Stimulated activated CD4-positive, alpha-beta T cell treated with anti-CD3 and anti-CD28 coated beads, Interleukin-4, amount 100 ng/mL, for 1 hour (primary cell): ENCODE measurements at places on chromosomes 2 and 18.

GRCh38 chr2:12126318-12126717 is 379.9 kb downstream of the LPIN1 start:
- no peak for DNase-seq

- no peak for DNase-seq
Measured at GRCh38 chr2:27322301-27322765, 564 bp downstream of the MPV17 start.

DNA sequence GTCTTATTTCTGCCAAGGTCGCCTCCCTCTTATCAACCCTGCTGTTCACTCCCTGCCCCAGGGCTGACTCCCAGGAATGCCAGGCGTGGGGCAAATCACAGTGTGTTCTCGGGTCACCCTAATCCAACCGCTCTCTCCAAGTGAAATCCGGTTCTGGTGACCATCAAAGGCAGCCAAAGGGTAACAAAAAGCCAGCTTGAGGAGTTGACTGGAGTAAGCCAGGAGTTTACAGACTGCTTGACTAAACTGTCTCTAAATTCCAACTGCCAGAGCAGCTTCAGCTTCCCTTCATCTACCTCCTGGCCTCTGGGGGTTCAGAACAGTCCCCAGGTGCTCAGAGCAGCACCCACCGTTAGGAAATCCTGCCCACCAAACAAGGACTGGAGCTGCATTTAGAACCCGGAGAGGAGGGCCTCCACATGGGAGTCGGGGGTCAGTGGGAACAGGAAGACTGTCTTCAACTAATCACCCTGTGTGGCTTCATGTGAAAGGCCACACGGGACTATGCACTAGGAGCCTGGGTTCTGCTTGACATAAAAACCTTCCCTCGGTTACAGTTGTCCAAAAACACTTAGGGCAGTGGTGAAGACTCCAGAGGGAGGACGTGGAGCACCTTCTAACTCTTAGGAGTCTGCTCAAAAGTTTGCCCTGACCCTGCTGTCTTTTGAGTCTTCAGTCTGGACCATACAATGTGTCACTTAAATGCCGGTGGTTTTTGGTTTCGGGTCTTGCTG is 24.2 kb upstream of the MCFD2 start:
- no peak for DNase-seq

- DNase-seq = no peak
Measured at GRCh38 chr2:191746346-191747169, 68.6 kb downstream of the NABP1 start.

DNA sequence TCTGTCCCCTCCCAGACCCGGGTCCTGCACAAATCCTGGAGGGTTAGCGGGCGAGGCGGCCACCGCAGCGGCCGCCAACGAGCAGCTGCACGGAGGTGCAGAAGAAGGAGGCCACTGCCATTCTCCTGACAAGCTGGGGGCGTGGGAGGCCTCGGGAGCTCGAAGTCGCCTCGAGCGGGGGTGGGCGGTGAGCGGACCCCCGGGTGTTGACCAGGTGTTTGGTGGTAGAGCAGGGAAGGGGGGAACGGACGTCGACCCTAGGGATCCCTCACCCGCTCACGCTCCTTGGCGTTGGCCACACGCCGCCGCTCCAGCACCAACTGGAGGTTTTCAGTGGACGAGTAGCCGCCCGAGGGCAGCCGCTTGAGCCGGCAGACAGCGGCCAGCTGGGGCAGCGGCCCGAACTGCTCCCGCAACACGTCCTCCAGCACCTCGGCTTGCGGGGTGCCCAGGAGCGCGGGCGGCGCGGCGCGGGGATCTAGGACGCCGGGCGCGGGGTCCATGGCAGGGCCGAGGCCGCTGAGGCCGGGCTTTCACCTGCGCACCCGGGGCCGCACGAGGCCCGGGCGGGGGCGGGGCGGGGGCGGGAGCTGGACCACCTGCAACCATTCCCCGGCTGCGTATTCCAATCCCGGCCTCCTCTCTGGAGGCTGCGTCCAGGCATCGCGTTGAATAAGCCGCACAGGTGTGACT is at the start of gene FIGLA:
Gene FIGLA (minus strand): TSS at position 508 of the 693 bp plus-strand sequence. CDS start 5 bp downstream, at position 503.
- DNase-seq = peak; percentile 2

DNA sequence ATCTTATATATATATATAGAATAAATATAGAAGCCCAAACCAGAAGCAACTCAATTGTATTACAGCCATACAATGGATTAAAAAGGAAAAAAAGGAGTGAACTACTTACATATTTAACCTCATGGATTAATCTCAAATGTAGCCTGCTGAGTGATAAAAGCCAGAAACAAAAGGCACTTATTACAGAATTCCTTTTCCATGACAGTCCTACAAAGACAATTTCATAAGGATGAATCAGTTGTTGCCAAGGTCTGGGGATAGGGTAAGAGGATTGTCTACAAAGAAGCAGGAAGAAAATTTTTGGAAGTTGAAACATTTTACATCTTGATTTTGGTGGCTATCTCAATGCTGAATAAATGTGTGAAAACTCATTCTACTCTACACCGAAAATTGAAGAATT is 103.9 kb upstream of the DCC start:
- DNase-seq = no peak

DNA sequence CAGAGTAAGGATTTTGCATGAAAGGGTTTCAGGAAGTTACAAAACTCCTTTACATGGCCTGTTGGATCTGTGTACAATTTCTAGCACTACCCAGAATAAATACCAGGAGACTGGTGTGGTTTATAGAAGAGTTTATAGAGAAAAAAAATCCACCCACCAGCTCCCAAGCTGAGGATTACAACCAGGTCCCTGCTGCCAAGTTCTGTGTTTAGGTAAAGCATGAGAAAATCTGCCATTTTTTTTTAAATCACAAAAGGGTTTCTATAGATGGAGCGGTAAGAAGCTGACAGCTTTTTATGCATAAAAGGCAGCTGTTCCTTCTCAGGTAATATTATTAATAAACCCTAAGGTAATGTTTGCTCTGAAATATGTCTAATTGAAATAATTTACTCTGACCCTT is 545.4 kb upstream of the ZEB2 start:
- DNase-seq = no peak

- no peak for DNase-seq
Measured at GRCh38 chr2:71995067-71995665, 152.5 kb downstream of the CYP26B1 start.

DNA sequence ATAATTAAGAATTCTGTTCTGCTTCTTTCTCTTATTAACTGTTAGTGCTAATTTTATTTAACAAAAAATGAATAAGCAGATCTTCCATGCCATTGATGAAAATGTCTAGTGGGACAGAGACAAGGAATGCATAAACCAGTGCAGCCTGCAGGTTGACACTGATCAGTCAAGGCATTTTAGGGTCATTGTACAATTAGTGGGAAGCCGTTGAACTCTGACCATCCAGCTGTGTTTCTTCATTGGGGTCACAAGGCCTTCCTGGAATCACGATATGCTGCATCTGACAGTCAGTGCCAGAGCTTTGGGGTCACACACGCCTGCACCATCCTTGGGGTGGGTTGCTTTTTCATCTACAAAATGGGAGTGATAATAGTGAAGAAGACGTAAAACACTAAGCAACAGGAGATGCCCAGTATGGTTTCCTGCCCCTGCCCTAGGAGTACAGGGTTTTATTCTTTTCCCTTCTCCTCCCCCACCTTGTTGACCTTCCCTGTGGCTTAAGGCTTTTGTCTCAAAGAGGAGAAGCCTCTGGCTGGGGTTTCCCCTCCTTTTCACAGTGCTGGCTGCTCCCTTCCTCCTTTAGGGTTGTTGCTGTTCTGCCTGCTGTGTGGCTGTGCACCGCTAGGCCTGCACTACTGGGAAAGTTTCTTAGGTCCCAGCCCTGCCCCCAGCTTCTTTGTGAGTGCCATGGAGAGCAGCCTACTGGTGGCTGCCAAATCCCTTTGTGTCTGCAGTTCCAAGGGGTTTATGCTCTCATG is 245.6 kb downstream of the TPGS2 start:
- DNase-seq = no peak

DNA sequence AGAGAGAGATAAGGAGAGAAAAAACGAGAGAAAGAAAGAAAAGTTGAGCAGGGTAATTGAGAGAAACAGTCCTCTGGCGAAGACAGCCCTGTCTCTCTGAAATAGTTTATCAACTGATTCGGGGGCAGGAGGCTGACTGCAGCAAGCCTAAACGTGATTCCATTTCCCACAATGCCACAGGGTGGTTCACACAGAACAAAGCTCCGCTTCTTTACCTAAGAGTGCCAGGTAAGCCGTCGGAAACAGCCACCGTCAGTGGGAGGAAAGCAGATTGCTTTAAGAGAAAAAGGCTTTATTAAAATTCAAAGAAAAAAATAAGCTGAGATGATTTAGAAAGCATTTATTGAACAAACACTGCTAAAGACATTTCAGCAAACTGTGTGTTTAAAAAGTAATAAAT is 271.4 kb upstream of the POU3F3 start:
- no peak for DNase-seq

- DNase-seq = no peak
Measured at GRCh38 chr2:239025096-239025801, 177.4 kb downstream of the TWIST2 start.

GRCh38 chr2:11058129-11058528 is 97.1 kb upstream of the SLC66A3 start:
- DNase-seq = no peak

GRCh38 chr2:96924775-96925747 is 55.2 kb upstream of the SEMA4C start:
- peak; percentile 17 for DNase-seq

GRCh38 chr2:45857867-45858520 is 206.5 kb downstream of the PRKCE start:
- DNase-seq = no peak

DNA sequence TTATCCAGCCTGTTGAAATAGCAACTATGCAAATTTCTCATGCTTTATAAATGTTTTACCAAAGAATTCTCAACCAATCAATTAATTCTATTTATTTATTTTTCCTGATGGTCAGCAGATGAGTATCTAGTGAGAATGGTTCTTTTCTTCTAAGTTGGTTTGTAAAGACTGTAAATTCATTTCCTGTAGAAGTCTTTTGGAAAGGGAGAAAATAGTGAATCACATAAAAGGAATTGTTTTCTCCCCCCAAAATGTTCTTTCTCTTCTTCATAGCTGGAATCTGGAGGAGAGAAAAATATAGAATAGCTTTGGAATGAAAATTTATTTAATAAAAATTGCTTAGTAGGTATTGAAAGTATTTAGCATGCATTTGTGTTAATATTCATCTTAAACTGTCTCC is 836.1 kb upstream of the ZEB2 start:
- DNase-seq = no peak

DNA sequence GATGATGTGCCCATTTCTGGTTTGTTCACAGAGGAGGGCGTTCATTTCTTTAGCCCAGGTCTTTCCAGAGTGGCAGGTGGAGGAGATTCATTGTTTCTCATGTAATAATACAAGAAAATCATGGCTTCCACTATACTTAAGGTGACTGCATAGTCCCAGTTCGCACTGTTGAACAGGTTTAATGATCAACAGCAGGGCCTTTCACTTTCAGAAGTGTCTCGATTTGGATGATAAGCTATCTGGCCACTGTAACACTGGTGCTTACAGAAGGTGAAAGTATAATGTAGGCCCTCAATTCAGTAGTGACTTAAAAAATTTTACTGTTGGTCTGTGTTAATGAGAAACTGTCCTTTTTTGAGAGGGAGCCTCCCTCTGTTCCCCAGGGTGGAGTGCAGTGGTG is 1.4 kb downstream of the RMC1 start:
- no peak for DNase-seq

GRCh38 chr2:43020296-43020695 is 206.1 kb downstream of the ZFP36L2 start:
- DNase-seq = no peak

GRCh38 chr18:34710934-34711333 is 836 bp downstream of the DTNA start:
- no peak for DNase-seq

- no peak for DNase-seq
Measured at GRCh38 chr2:107006836-107007235, 120.9 kb upstream of the ST6GAL2 start.

DNA sequence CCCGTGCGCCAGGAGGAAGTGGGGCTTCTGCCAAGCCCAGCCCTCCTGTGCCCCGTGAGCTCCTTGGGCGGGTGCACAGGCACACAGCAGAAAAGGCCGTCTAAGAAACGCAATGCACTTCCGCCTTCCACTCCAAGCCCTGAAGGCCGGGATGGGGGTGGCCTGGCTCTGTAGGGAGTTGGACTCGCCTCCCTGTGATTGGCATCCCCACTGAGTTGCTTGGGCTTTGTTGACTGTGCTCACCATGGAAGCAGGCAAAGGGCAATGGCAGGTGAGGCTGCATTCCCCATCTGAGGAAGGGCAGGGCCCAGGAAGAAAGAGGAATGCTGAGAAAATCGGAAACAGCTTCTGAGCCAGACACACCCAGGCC is 66.8 kb downstream of the CRACDL start:
- no peak for DNase-seq

- DNase-seq = no peak
Measured at GRCh38 chr2:179686718-179687342, 174.6 kb downstream of the ZNF385B start.

DNA sequence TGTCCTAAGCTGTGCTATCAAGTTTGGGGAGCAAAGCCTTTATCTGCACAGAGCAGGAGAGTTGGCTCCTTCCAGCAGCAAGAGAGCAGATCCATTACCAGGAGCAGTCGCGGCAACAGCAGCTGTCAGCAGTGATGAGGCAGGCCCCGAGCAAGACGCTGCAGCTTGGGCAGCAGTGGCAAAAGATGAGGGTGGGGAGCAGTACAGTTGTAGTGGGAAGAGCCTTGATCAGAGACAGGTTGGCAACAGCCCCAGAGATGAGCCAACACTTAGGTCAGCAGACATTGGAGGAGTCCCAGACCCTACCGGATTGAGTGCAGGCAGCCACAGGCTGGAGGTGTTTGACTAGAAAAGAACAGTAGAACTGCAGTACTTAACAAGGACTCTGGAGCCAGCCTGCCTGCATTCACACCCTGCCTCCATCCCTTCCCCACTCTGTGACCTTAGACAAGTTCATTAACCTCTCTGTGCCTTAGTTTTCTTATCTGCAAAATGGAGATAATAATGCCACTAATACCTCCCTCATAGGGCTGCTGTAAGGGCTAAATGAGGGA is 117.1 kb upstream of the SERTAD2 start:
- no peak for DNase-seq

GRCh38 chr2:111035830-111036441 is 84.8 kb upstream of the BCL2L11 start:
- no peak for DNase-seq

DNA sequence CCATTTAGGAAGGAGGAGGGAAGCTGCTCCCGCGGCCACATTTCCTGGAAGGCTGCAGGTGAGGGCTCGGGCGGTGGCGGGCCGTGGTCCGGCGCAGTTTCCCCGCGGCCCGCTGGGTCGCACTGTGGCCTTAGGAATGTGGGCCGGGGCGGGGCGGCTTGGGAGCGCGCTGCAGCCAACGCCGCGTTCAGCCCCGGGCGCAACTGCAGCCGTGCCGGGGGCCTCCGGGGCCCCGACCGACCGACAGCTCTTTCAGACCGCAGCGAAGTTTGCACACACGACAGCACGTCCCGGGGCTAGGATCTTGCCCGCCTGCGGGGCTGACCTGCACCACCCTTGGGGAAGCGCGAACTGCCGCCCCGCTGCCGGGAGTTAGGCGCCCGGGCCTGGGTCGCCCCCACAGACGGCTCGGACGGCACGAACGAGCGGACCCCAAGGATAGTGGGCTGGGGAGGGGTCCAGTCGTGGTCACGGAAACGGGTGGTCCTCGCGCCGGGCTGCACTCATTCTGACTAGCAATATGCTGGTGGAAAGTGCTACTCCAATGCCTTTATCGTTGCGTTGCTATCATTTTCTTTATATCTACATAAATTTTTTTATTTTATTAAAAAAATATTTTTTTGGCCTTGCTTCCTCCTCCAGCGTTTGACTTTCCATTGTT is 69.9 kb upstream of the DLX2 start:
- DNase-seq = peak; percentile 72
